CD4-positive, alpha-beta T cell treated with Interleukin-6 at 100 ng/mL for 8 hours (primary cell): ENCODE measurements at places on chromosomes 7 and 10.
A peak's percentile ranks its signal among the peaks of the same experiment; 100 is the strongest.

- no peak for DNase-seq
Observed at GRCh38 chr7:137366995-137367394, 23.5 kb upstream of the PTN start.

DNA sequence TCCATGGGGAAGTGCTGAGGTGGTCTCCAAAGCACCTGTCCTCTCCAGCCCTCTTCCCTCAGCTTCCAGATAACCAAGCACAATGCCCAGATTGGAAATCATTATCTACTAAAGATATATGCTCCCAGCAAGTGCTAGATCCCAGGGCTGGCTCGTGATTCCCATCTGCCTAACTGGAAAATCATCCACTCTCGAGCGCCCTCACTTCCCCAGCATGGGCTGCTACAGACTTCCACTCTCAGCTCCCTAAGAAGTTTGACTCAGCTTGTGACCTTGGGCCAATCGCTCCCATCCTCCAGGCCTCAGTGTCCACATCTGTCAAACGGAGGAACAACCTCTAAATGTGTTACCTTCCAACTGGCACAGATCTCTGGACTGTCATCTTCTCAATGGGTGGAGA, 112.4 kb upstream of the ZMIZ1 start:
- no peak for DNase-seq

- DNase-seq, result no peak
Observed at GRCh38 chr10:88244781-88245625, 338.1 kb downstream of the RNLS start.

- no peak for DNase-seq
Observed at GRCh38 chr10:13706604-13707003, 119.8 kb downstream of the PRPF18 start.

GRCh38 chr7:43915907-43916306, 9.5 kb upstream of the URGCP start:
- no peak for DNase-seq

DNA sequence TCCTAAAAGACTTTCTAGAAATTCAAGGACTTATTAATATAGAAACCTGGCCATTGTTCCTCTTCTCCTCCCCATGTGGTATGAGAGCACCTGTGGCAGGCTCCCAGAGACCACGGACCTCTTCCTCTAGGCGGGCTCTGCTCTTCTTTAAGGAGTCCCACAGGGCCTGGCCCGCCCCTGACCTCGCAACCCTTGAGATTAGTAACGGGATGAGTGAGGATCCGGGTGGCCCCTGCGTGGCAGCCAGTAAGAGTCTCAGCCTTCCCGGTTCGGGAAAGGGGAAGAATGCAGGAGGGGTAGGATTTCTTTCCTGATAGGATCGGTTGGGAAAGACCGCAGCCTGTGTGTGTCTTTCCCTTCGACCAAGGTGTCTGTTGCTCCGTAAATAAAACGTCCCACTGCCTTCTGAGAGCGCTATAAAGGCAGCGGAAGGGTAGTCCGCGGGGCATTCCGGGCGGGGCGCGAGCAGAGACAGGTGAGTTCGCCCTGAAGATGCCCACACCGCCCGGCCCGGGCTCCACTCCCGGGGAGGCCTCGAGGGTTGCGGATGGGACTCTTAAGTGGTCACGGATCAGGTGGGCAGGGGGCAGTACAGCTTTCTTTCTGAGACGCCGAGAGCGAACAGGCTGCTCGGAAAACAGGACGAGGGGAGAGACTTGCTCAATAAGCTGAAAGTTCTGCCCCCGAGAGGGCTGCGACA, at the start of gene SLC26A4:
SLC26A4 (plus strand) TSS at position 448 of the 700 bp plus-strand sequence. CDS start 814 bp downstream, outside the sequence.
- DNase-seq, result no peak

- no peak for DNase-seq
Observed at GRCh38 chr10:76291175-76291574, 859.8 kb downstream of the LRMDA start.

- DNase-seq, result no peak
Observed at GRCh38 chr7:80453699-80454340, 58.0 kb downstream of the GNAT3 start.

DNA sequence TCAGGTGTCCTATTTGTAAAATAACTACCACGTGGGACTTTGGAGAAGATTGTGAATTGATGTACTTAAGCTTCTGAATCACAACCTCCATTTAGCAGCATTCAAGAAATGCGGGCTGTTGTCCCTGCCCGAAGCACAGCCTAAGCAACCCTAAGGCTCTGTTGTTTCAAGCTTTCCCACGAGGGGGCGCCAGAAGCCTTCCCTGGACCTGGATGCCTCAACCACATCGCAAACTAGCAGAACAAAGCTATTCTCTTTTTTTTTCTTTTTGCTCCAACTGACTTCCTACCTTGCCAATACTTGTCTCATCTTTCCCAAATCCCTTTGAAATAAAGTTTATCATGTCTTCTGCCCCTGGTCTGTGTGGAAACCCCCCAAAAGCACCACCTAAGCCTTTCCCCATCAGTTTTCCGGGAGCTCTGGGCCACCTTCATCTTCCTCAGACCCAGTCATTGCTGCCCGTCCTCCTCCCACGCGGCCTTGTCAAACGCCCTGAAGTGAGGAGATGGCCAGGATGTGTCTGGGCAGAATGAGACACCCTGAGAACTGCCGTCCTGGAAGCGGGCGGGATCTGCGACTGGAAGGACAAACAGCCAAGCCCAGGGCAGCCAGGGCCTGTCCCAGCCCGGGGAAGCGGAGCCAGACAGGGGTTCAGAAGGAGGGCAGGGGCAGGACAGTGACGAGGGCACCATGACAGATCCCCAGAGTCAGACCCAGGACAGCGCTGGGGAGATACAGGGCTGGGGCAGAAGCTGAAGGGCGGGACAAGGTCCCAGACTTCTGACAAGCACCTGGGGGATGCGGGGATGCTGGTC, 112.7 kb downstream of the SLIT1 start:
- peak; percentile 65 for DNase-seq

DNA sequence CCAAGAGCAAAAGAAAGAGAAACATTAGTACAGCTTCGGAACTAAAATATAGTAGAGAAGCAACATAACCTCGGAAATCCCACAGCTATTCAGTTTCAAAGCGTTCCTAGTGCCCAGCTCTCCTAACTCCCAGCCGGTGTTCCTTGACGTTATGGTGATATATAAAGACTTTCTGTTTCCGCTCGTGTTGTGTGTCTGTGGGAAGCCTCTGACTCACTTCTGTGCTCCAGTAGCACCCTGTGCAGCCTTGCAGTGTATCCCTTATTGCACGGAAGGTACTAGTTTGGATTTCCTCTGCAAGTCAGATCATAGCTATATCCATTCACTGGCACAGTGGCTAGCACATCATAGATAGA, 535 bp downstream of the ASAH2B start:
- peak; percentile 24 for DNase-seq

DNA sequence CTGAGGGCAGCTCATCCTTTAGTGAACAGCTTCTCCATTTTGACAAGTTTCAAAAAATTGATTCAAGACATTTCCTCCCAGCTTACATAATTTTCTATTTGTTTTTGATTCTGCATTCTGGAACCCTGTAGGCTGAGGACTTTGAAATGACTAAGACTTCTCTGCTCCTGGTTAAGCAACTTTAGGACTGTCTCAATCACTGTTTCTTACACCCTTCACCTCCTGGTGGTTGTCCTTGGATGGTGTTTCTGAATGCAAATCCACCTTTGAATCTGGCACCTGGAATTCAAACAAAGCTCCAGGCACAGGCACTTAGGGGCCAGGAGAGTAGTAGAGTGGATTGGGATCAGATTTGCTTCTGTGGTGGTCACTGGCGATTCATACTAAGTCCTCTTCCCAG, 595.5 kb downstream of the LRMDA start:
- DNase-seq, result no peak

DNA sequence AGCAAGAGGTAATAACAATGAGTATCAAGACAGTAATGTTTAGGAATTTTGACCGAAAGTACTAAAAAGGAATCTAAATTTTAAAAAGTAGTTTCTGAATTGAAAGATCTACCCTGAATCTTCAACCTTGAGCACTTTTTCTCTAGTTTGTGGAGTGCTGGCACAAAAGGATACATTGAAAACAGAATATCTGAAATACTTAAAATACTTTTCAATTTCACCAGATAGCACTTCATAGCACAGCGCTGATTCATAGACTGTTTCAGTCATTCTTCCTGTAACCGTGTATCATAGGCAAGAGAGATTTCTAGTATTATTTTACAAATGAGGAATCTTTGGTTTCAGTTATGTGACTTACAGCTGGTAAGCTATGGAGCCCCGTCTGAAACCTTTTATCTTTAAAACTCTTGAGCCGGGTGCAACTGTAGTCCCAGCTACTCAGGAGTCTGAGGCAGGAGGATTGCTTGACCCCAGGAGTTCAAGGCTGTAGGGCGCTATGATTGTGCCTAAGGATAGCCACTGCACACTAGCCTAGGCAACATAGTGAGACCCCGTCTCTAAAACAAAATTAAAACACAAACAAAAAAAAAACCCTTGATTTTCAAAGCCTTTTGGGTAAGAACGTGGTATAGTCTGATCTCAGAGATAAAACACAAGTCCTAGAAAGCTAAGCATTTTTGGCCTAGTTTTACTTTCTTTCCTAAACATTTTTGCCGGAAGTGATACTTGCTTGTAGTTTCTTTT, 35.1 kb downstream of the FHIP2A start:
- no peak for DNase-seq

DNA sequence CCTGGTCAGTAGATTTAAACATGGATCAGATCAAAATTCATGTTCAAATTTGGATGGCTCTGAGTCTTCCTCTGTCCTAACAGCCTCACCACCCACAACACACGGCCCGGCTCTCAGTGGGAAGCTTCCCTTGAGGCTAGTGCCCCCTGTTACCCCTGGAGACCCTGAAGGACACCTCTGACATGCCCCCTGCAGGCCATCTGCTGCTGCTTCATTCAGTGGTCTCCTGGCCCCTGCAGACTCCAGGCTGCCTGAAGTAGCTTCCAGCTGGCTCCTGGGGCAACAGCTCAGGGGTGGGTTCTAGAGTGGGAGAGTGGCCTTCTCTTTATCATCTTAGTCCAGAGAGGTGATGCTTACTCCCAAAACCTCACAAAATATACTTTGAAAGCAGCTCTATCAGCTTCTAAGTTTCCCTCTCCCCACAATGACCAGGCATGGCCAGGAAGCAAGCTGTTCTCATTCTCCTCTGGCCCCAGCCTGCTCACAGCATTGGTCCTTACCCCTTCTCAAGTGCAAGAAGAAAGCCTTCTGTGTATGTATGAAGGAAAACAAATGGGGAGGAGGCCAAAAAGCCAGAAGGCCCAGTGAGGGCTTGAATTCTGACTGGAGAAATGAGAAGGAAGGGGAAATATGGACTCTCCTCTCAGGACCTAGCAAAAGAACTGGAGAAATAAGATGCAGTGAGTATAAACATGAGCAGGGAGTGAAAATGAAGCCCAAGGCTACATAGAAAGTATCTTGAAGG, 189.6 kb upstream of the INHBA start:
- DNase-seq, result no peak

DNA sequence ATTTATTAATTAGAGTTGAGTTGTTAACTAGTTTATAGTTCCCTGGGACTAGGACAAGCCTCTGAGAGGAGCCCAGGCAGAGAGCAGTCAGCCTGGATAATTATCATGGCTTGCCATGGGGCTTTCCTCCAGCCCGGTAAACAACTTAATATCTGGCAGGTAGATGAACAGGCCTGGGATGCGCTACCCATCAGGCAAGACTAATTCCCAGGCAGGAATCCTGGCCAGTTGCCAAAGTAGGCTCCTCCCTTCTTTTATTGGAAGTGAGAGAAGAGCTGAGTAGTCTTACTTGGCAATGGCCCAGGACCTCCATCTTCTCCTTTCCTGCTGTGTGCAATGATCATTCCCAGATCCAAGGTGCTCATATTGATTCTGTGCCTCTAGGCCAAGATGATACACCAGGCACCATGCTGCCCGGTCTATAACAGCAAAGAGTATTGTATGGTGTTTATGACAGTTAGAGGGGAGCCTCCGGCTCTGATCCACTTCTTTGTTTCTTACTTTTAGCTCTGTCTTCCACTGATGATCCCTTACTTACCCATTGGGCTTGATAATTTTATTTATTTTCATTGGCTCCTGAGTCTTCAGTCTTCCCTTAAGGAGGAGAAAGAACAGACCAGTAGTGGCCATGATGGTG, 408.7 kb downstream of the REEP3 start:
- DNase-seq, result no peak

GRCh38 chr7:15932318-15932717, 245.8 kb upstream of the MEOX2 start:
- no peak for DNase-seq

DNA sequence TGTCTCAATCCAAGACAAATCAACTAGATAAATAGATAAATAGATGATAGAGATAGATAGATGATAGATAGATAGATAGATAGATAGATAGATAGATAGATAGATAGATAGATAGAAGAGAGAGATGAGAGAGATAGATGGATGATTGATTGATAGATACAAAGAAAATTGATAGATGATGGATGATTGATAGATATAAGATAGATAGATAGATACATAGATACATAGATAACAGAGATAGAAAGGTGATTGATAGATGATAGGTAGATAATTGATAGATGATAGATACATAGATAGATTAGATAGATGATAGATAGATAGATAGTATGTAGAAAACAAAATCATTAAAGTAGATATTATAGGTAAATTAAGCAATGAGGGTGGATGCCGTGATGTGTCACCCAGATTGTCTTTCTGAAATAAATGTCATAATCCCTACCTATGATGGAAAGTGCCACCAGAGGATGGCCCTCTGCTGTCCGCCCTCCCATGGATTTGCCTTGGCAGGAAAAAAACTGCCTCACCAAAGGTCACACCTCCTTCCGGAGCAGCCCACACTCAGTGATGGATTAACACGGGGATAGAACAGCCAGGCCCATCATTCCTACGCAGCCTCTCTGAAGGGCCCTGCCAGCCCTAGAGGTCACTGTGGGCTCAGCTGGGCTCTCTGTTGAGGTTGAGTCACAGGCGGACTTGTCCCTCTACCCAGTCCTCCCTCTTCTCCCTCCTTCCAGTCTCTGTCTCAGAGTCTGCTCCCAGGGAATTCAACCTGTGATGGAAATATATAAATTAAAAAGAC, 50.8 kb downstream of the KCNH2 start:
- DNase-seq, result no peak

- peak; percentile 47 for DNase-seq
Observed at GRCh38 chr7:128108641-128109423, 77.6 kb upstream of the LRRC4 start.

DNA sequence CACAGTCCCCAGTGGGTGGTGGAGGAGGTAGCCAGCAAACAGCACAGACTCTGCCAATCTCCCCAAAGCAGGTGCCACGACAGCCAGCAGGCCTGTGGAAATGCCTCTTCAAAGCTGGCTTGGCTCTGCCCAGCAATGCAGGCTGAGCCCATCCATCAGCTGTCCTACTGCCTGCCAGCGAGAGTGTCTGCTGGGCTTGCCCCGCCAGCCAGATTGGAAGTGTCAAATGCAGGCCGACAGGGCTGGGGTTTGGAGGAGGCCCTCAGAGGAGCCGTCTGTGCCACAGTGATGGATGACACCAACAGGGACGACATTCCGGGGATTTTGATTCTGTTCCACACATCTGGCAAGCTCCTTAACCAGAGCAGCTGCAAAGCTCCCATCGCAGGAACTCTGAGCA, 16.7 kb downstream of the HABP2 start:
- DNase-seq, result no peak

DNA sequence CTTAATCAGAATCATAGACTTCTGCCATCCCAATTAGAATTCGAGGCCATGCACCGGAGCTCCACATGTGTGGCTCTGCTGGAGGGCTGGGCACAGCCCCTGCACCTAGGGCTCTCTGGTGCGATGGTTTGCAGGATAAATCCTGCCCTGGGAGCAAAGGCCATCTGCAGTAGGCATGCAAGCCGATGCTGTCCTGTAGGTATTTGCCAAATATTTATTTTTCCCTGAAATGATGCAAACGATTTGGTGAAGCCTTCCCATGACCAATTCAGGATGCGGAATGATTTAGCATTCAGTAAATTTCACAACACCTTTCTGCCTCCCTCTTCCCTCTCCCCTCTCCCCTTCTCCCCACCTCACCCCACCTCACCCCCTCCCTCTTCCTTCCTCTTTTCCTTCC, 170.6 kb downstream of the EBF3 start:
- no peak for DNase-seq
